Stimulated activated CD8-positive, alpha-beta memory T cell treated with anti-CD3 and anti-CD28 coated beads, Interleukin-4, amount 100 ng/mL, for 24 hours (primary cell): ENCODE measurements at places on chromosomes 11 and 22.

- DNase-seq, result no peak
Observed at GRCh38 chr11:57801183-57801485, 39.5 kb downstream of the CTNND1 start.

GRCh38 chr11:113587308-113587739 is 112.1 kb upstream of the DRD2 start:
- DNase-seq, result no peak

DNA sequence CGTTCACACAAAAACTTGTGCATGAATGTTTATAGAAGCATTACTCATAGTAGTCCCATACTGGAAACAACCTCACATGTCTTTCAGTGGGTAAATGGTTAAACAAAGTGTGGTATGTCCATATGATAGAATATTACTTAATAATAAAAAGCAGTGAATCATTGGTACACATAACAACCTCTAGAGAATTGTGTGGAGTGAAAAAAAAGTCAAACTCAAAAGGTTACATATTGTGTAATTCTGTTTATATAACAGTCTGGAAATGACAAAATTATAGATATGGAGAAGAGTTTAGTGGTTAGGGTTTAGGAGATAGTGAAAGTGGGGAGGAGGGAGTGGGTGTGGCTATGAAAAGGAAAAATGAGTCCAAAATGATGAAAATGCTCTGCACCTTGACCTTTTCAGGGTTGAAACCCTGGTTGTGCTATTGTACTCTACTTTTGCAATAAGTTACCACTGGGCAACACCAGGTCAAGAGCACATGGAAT is 243.4 kb upstream of the DDI1 start:
- DNase-seq, result no peak

GRCh38 chr11:76610371-76610770 is 60.2 kb downstream of the LRRC32 start:
- no peak for DNase-seq
